Activated CD8-positive, alpha-beta memory T cell treated with anti-CD3 and anti-CD28 coated beads, Interleukin-2, amount 10 ng/mL, durations not matched to agents 7 days and 5 days (primary cell): ENCODE measurements at places on chromosomes 12 and 14.
A peak's percentile ranks its signal among the peaks of the same experiment; 100 is the strongest.

DNA sequence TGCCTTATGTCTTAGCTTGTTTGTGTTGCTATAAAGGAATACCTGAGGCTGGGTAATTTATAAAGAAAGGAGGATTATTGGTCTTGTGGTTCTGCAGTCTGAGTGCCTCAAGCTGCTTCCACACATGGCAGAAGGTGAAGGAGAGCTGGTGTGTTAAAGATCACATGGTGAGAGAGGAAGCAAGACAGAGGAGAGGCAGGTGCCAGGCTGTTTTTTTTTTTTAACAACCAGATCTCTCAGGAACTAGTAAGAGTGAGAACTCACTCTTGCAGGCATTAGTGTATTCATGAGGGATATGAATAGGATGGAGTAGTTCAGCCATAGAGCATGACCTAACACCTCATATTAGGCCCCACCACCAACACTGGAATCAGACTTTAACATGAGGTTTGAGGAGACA is 123.4 kb downstream of the CMAS start:
- DNase-seq: no peak

- DNase-seq: no peak
These were observed 12.7 kb downstream of the INF2 start for GRCh38 chr14:104702106-104702505.

DNA sequence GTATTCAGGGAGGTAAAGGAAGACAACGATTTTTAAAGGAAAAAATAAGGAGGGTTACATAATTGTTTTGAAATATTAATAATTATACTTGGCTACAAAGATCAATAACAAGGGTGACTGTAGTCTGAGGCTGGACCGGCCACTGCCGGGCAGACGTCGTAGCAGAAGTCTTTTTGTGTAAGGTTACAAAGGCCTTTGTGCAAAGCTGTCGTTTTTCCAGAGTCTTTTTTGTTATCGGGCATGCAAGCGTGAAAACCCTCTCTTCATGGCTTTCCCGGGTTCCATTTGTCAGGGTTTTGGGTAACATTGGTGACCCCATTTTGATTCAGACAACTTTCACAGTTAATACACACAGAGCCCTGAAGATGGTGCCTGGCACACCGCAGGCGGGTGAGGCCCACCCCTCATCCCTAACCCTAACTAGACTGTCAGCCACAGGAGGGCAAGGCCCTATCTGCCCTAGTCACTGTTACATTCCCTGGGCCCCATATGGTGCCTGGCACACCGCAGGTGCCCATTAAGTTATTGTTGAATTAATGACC is 31.3 kb downstream of the RILPL1 start:
- no peak for DNase-seq

GRCh38 chr14:68285421-68286179 is 466.0 kb downstream of the RAD51B start:
- DNase-seq: peak; percentile 62

DNA sequence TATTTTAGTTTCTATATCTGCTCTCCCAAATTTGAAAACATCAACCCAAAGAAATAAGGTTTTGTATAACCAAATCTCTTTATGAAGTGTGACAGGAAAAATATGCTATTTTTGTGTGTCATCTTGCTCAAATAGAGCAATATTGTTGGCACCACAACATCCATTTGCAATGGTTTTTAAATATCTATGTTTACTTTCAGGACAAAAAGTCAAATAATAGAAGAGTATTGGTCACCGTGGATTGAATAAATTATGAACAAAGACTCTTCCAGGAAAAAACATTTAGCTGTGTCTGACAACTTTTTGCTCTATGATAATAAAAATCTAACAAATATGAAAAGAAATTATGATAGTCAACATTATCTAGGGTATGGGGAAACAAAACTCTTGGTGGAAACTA is 439.2 kb downstream of the BTG1 start:
- DNase-seq: no peak

DNA sequence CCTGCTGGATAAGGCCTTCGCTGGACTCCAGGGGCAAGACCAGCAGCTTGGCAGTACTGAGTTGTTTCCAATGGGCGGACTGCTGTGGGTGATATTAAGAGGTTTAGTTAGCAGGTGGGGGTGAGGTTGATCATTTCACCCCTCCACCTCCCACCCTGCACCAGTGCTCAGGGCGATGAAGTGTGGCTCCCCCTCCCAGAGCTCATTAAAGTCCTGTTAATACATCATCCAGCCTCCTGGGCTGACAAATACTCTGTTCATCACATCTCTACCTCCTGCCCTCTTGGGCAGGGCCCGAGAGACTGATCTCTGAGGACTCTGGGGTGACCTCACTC is 2.4 kb upstream of the FIGNL2 start:
- no peak for DNase-seq

GRCh38 chr14:62778310-62778709 is 266.9 kb downstream of the KCNH5 start:
- DNase-seq: no peak

- no peak for DNase-seq
These were observed 7.7 kb upstream of the BCL7A start for GRCh38 chr12:122013791-122014590.

DNA sequence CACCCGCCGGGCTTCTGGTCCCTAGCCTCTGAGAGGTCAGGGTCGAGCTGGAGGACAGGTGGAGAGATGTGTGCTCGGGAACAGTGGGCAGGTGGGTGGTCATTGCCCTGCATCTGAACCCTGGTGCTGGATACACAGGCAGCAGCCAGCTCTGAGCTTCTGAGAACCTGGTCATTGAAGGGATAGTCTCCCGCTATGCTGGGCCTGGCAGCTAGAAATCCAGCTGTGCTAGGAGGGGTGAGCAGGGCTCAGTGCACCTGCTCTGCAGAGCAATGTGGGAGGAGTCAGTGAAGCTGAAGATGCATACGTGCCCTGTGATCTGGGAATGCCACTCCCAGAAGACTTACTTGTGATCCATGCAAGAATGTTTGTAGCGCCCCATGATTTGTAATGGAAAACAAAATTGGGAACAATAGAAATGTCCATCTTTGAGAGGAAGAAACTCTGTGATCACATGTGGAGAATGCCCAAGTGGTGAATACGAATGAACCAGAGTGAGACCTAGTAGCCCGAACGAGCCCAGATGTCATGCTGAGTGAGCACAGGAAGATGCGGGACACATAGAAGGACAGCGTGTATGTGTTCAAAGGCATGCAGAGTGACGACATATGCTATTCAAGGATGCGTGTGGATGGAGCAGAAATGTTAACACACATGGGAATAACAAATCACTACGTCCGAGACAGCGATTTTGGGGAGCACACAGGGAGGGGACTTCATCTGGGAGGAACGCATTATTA is 63.4 kb downstream of the AACS start:
- DNase-seq: no peak

DNA sequence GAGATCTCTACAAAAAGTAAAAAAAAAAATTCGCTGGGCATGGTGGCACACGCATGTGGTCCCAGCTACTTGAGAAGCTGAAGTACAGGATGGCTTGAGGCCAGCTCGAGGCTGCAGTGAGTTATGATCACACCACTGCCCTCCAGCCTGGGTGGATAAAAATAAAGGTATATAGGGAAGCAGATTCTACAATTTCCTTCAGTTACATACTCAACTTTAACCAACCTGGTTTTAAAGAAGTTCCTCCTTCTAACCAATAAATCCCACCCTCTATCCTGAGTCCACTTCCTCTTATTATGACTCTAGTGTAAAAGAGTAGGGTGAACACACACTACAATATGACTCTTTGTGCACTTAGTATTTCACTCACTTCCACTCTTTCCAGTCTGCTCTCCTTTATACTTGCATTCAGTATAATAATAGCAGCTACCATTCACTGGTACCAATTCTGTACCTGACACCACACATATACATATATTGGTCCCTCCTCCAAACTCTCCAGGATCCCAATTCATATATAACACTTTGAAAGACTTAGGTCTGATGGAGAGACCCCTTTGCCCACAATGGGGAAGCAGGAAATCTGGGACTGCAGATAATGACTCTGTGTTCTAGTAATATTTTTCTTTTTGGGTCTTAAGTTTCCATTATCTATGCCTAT is 2.3 kb downstream of the ARF3 start:
- DNase-seq: no peak

DNA sequence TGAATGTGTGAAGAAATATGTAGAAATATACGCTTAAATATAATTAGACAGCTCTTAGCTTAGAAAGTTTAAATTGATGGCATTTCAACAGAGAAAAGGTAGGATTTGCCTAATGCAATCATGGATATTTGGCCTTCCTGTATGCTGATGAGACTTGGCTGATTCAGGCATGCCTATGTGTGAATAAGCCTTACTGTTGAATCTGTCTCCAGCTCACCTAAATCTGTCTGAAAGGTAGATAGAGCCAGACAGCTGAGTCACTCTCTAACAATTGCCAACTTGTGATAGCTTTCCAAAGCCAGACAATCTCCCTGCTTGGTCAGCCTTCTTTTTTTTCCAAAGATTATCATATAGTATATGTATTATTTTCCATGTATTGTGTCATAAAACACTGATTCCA is 92.8 kb upstream of the FLRT2 start:
- no peak for DNase-seq

GRCh38 chr12:32566663-32567295 is 112.3 kb upstream of the DNM1L start:
- no peak for DNase-seq

- DNase-seq: no peak
These were observed 50.3 kb downstream of the RPS6KA5 start for GRCh38 chr14:91010153-91010533.

- DNase-seq: peak; percentile 58
These were observed 121.7 kb downstream of the RALGAPA1 start for GRCh38 chr14:35687335-35687939.

- no peak for DNase-seq
These were observed 129.5 kb downstream of the ETV6 start for GRCh38 chr12:11778713-11779685.
